Thyroid gland (tissue), 4 donors: ENCODE measurements at places on chromosomes 6 and 20. TPM values are rescaled to one million over a fixed set of nuclear protein-coding genes. Genes with fewer than 3 reads are reported as not detected.

MEP1A gene
- not detected for total RNA-seq

GRCh38 chr6:93341900-93342613 lies 77.3 kb downstream of the EPHA7 start:
- no peak overlapping the region for H3K27ac ChIP-seq
- DNase-seq = no peak
- no peak overlapping the region for H3K4me3 ChIP-seq
- no peaks in the 10 kb centered on the region for H3K4me1 ChIP-seq
- H3K36me3 ChIP-seq = no peaks in the 10 kb centered on the region
- H3K27me3 ChIP-seq = no peaks in the 10 kb centered on the region

HLA-DMB gene
- total RNA-seq = 34.7 TPM

HEBP2 gene
- total RNA-seq = 67.3 TPM

DNA sequence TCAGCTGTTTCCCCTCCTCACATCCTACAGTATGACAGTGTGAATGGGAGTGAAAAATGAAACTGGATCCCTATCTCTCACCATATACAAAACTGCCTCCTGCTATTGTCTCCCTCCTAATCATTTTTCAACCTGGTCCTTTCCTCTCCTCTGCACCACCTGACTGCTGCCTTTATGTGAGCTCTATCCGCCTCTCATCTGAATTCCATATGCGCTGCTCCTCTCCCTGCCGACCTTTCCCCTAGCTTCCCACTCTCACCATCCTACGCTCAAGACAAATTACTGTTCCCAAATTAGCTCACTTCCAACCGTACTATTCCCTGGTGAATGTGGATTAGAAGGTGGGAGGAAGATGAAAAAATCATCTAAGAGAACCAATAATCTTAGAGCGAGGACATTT lies 148.4 kb upstream of the FBXL4 start:
- no peaks in the 10 kb centered on the region for H3K4me1 ChIP-seq
- no peaks in the 10 kb centered on the region for H3K36me3 ChIP-seq
- H3K4me3 ChIP-seq = no peak overlapping the region
- H3K27ac ChIP-seq = no peak overlapping the region
- no peak for DNase-seq

- no peaks in the 10 kb centered on the region for H3K4me1 ChIP-seq
- H3K27me3 ChIP-seq = no peaks in the 10 kb centered on the region
- H3K36me3 ChIP-seq = no peaks in the 10 kb centered on the region
- no peak overlapping the region for H3K27ac ChIP-seq
Observed at GRCh38 chr6:11595903-11596302, 58.4 kb downstream of the TMEM170B start.

TAGAP gene
- 2.0 TPM for total RNA-seq

GRCh38 chr6:7727946-7728854 lies 2.3 kb downstream of the BMP6 start:
- DNase-seq = no peak
- H3K36me3 ChIP-seq = no peaks in the 10 kb centered on the region
- H3K4me1 ChIP-seq = peaks cover 12% of the 10 kb centered on the region
- no peak overlapping the region for H3K27ac ChIP-seq

ADA gene
- 9.9 TPM for total RNA-seq

SNTA1 gene
- 235 TPM for total RNA-seq

- DNase-seq = no peak
- H3K27ac ChIP-seq = no peak overlapping the region
- H3K4me1 ChIP-seq = peaks cover 9% of the 10 kb centered on the region
- H3K27me3 ChIP-seq = no peaks in the 10 kb centered on the region
- no peaks in the 10 kb centered on the region for H3K36me3 ChIP-seq
Observed at GRCh38 chr6:154752022-154752421, 18.8 kb downstream of the SCAF8 start.

GRCh38 chr6:26092443-26092842 lies 5.2 kb downstream of the HFE start:
- H3K36me3 ChIP-seq = no peaks in the 10 kb centered on the region
- H3K27ac ChIP-seq = no peak overlapping the region
- peaks cover 16% of the 10 kb centered on the region for H3K4me1 ChIP-seq
- no peak for DNase-seq
- no peaks in the 10 kb centered on the region for H3K27me3 ChIP-seq
- H3K4me3 ChIP-seq = no peak overlapping the region

HSPA12B gene
- 8.4 TPM for total RNA-seq

DNA sequence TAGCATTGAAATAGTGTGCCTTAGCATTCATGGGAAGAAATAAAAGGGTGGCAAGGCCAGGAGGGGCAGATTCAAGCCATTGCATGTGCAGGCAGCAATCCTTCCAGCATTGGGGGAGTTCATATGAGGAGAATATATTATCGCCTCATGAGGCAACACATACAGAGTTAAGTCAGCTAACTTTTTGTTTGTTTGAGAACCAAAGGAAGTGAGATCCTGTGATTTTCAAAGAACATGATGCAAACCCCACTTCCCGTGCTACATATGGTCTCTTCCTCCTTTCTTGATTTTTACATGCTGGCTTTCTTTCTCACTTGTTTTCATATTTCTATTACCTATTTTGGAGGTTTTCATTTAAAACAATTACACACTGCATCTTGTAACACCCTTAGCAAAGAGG lies 579.7 kb upstream of the ARID1B start:
- no peak overlapping the region for H3K27ac ChIP-seq
- no peak for DNase-seq
- no peaks in the 10 kb centered on the region for H3K36me3 ChIP-seq
- H3K4me3 ChIP-seq = no peak overlapping the region
- no peaks in the 10 kb centered on the region for H3K27me3 ChIP-seq

DNA sequence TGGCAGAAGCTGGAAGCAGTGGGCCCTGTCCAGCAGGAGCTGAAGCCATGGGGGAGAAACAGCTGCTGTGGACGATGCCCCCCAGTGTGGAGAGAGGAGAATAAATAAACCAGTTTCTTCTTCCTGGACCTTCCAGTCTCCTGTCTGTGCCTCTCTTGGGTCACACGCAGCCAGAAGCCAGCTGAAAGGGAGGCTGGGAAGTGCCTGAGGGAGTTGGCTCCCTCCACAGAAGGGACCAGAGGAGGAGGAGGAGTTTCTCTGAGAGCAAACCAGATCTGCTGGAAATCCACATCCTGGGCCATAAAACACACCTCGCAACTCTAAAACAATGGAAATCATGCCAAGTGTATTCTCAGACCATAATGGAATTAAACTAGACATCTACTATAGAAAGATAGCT lies 577.0 kb downstream of the CDH26 start:
- H3K36me3 ChIP-seq = no peaks in the 10 kb centered on the region
- no peak overlapping the region for H3K4me3 ChIP-seq
- H3K27ac ChIP-seq = no peak overlapping the region
- H3K4me1 ChIP-seq = no peaks in the 10 kb centered on the region
- no peaks in the 10 kb centered on the region for H3K27me3 ChIP-seq
- no peak for DNase-seq

DNA sequence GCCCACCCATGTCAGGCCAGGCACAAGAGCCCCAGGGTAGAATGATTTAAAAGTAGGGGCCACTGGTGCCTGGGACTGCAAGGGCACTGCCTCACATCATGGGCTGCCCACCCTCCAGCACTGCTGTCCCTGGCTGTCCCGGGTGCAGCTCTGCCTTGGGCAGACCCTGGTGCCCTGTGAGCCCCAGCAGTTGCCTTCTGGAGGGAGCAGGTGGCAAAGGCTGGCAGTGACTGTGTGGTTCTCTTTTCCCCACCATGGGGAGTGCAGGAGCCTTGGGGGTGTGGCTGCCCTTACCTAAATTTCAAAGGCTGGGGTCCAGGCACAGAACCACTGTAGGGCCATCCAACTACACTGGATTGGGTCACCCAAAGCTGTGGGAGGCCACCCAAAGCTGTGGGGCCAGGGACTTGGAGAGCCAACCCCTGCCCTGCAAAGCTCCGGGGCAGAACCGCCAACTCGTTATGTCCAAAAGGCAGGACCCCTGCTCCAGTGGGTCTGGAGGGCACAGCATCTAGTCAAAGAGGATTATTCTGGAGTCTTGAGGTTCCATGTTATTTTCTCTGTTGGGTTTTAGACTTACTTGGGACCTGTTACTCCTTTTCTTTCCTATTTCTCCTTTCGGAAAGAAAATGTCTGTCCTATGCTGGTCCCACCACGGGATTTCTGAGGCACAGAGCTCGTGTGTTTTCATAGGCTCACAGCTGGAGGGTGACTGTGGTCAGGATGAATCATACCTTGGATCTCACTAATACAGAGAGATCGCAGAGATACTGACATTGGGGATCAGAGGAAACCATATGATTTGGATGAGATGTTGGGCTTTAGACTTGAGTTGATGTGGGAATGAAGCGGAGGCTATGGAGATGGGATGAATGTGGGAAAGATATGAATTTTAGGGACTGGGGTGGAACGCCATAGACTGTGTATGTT lies 65.3 kb downstream of the RAMACL start:
- no peak overlapping the region for H3K4me3 ChIP-seq
- no peaks in the 10 kb centered on the region for H3K27me3 ChIP-seq
- H3K4me1 ChIP-seq = peaks cover 5% of the 10 kb centered on the region
- DNase-seq = no peak
- H3K36me3 ChIP-seq = no peaks in the 10 kb centered on the region

DNA sequence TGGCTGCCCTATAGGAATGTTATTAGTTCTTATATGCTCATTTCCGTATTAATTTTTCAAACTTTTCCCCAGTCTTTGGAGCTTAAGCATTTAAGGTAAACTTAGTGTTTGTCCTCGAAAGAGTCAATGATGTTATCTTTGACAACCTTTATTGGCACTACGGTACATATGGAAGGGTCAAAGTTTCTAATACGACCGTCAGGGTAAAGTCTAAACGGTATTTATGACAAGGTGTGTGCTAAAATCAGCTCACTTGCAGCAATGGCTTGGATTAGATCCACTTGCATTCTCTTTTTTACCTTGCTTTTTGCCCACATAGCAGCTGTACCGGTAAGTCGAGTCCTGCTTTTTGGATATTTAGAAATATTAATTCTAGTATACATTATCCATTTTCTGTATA lies at the start of gene MEP1A:
Gene MEP1A, plus strand, starts transcription at position 252 of the 400 bp plus-strand sequence. Its CDS starts 10 bp downstream, at position 262.
- DNase-seq = no peak
- H3K4me3 ChIP-seq = no peak within 1 kb of the TSS
- no peaks in the 10 kb centered on the region for H3K27me3 ChIP-seq
- no peaks in the 10 kb centered on the region for H3K36me3 ChIP-seq
- H3K4me1 ChIP-seq = no peaks in the 10 kb centered on the region

DNA sequence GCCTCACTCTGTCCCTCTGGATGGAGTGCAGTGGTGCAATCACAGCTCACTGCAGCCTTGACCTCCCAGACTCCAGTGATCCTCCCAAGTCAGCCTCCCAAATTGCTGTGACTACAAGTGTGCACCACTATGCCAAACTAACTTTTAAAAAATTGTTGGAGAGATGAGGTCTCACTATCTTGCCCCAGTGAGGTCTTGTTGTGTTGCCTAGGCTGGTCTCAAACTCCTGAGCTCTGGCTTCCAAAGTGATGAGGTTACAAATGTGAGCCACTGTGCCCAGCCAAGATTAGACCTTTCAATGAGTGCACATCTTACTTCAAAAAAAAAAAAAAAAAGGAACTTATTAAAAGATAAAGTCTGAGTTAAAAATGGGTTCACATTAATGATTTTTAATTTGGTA lies 1838.1 kb upstream of the DEFB115 start:
- H3K4me3 ChIP-seq = no peak overlapping the region
- no peaks in the 10 kb centered on the region for H3K4me1 ChIP-seq
- DNase-seq = no peak
- H3K27me3 ChIP-seq = no peaks in the 10 kb centered on the region
- H3K36me3 ChIP-seq = no peaks in the 10 kb centered on the region

GRCh38 chr6:106844930-106845329 lies 129.6 kb downstream of the CD24 start:
- no peaks in the 10 kb centered on the region for H3K27me3 ChIP-seq
- no peaks in the 10 kb centered on the region for H3K36me3 ChIP-seq
- no peak overlapping the region for H3K27ac ChIP-seq
- H3K4me1 ChIP-seq = no peaks in the 10 kb centered on the region

DNA sequence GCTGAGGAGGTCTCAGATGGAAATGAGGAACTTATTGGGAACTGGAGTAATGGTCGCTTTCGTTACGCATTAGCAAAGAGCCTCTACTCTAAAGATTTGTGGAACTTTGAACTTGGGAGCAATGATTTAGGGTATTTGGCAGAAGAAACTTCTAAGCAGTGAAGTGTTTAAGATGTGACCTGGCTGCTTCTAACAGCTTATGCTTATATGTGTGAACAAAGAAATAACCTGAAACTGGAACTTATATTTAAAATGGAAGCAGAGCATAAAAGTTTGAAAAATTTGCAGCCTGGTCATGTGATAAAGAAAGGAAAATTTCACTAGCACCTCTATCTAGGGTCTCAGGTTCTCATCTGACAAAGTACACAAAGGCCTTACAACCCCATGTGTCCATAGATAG lies 23.5 kb downstream of the IRF4 start:
- H3K4me3 ChIP-seq = no peak overlapping the region
- H3K27ac ChIP-seq = no peak overlapping the region
- no peaks in the 10 kb centered on the region for H3K27me3 ChIP-seq
- no peaks in the 10 kb centered on the region for H3K36me3 ChIP-seq

HLA-G gene
- total RNA-seq = not detected

COL10A1 gene
- 0.78 TPM for total RNA-seq

DNA sequence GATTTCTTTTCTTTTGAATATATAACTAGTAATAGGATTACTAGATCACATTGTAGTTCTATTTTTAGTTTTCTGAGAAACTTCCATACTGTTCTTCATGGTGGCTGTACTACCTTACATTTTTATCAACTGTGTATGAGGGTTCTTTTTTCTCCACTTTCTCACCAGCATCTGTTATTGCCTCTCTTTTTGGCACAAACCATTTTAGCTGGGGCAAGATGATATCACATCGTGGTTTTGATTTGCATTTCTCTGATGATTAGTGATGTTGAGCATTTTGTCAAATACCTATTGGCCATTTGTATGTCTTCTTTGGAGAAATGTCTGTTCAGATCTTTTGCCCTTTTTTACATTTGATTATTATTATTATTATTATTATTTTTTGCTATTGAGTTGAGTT lies 86.1 kb upstream of the TCF21 start:
- no peaks in the 10 kb centered on the region for H3K27me3 ChIP-seq
- H3K27ac ChIP-seq = no peak overlapping the region
- H3K4me3 ChIP-seq = no peak overlapping the region
- no peak for DNase-seq
- H3K4me1 ChIP-seq = no peaks in the 10 kb centered on the region
- no peaks in the 10 kb centered on the region for H3K36me3 ChIP-seq

- DNase-seq = no peak
- no peaks in the 10 kb centered on the region for H3K27me3 ChIP-seq
- H3K36me3 ChIP-seq = no peaks in the 10 kb centered on the region
- H3K4me1 ChIP-seq = no peaks in the 10 kb centered on the region
- H3K4me3 ChIP-seq = no peak overlapping the region
Observed at GRCh38 chr20:58099291-58099935, 129.0 kb downstream of the ANKRD60 start.

GRCh38 chr6:41649596-41649995 lies 11.3 kb downstream of the MDFI start:
- no peak overlapping the region for H3K27ac ChIP-seq
- no peaks in the 10 kb centered on the region for H3K36me3 ChIP-seq
- no peak for DNase-seq
- no peaks in the 10 kb centered on the region for H3K4me1 ChIP-seq
- no peaks in the 10 kb centered on the region for H3K27me3 ChIP-seq
- no peak overlapping the region for H3K4me3 ChIP-seq

DNA sequence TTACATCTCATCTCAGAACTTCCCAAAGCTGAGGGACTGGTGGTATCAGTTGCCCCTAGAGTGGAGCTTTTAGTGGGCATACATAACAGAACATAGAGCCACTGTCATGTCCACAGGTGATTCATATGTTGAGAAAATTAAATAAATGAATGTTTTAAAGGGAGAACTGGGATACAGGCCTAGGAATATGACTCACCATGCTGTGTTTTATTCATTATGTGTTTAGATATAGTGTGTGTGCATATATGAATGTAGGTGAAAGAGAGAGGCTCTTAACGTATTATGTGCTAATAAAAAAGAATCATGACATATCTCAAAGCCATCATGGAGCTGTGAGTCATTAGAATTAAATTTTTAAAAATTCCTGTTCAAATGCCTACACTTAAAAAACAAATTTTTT lies 332.2 kb upstream of the RSPO3 start:
- H3K27ac ChIP-seq = no peak overlapping the region
- no peaks in the 10 kb centered on the region for H3K4me1 ChIP-seq
- no peak for DNase-seq
- no peak overlapping the region for H3K4me3 ChIP-seq
